ENCODE measurements at places on chromosomes 4 and X. TPM values are rescaled to one million over a fixed set of nuclear protein-coding genes. Genes with fewer than 3 reads are reported as not detected.

The PF4V1 gene
- total RNA-seq, result not detected

The CHRDL1 gene
- not detected for total RNA-seq

The SHROOM4 gene
- not detected for total RNA-seq

The POF1B gene
- total RNA-seq, result not detected

The NDP gene
- not detected for total RNA-seq

The NLGN3 gene
- total RNA-seq, result 1.6 TPM

The VEGFC gene
- total RNA-seq, result not detected

The PPP4R3C gene
- total RNA-seq, result not detected

The CLCN4 gene
- not detected for total RNA-seq

The SLC9B1 gene
- total RNA-seq, result not detected

The ERCC6L gene
- total RNA-seq, result 10.8 TPM

DNA sequence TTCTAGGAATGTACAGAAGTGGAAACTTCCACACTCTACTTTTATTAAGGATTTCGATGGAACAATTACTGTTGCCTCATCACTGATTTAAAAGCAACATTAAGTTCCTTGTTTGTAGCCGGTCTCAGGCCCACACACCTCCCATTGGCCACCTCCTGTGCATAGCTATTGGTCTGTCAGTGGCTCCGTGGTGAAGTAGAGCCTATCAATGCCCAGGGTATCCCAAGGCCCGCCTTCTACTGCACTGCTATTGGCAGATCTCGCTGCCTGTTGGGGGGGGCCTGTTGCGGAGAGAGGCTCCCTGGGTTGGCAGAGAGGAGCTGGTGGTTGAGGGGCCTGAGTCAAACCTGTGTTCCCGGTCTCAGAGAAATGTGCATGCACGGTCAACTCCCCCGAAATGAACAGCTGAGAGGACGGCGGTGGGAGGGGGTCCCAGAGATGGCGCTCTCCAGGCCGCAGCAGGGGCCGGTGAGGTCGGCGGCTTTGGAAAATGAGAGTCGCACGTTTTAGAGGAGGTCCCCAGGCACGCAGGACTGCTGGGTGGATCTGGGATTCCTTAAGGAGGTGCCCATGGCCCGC lies 4.9 kb upstream of the ARAF start:
- H3K36me3 ChIP-seq, result no peaks in the 10 kb centered on the region
- DNase-seq, result peak; percentile 89
- no peaks in the 10 kb centered on the region for H3K27me3 ChIP-seq
- H3K4me1 ChIP-seq, result peaks cover 8% of the 10 kb centered on the region
- peak overlapping the region; percentile 87 for H3K4me3 ChIP-seq

- H3K4me3 ChIP-seq, result no peak overlapping the region
- H3K4me1 ChIP-seq, result peaks cover 19% of the 10 kb centered on the region
- DNase-seq, result no peak
- H3K36me3 ChIP-seq, result peaks cover 7% of the 10 kb centered on the region
- H3K27me3 ChIP-seq, result peaks cover 34% of the 10 kb centered on the region
- H3K27ac ChIP-seq, result no peak overlapping the region
These were observed 21.7 kb upstream of the EGFL6 start for GRCh38 chrX:13547671-13548070.

DNA sequence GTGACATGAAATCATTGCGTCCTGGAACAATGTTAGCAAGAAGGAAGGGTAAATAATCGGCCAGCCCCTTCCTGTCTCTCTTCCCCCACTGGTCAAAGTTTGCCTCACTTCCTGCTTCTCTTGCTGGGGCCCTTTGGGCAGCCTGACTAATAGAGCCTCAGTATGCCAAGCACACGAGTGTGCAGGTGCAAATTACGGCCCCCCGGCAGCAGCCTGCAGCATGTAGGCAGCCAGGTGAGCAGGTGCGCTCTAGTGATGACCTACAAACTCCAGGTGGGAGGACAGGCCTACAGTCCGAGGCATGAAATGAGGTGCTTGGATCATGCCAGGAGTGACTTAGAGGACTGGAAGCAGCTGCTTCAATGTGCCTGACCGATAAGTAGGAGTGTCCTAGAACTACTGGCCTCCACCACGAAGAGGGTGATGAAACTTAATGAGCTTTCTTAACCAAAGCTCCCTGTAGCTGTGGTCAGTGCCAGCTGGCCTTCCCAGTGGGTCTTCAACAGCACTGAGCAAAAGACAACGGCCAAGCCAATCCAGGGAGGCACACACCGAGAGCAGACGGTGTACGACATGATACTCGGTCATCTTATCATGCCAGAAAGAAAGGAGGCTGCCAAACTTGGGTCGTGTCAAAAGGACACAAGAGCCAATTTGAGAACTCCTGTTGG lies 26.1 kb upstream of the FAT1 start:
- no peaks in the 10 kb centered on the region for H3K36me3 ChIP-seq
- DNase-seq, result no peak
- H3K4me1 ChIP-seq, result no peaks in the 10 kb centered on the region
- H3K4me3 ChIP-seq, result no peak overlapping the region
- H3K27ac ChIP-seq, result no peak overlapping the region

- no peaks in the 10 kb centered on the region for H3K4me1 ChIP-seq
- H3K4me3 ChIP-seq, result no peak overlapping the region
- no peak overlapping the region for H3K27ac ChIP-seq
- DNase-seq, result no peak
- no peaks in the 10 kb centered on the region for H3K27me3 ChIP-seq
These were observed 83.4 kb upstream of the INPP4B start for GRCh38 chr4:142929526-142929925.

DNA sequence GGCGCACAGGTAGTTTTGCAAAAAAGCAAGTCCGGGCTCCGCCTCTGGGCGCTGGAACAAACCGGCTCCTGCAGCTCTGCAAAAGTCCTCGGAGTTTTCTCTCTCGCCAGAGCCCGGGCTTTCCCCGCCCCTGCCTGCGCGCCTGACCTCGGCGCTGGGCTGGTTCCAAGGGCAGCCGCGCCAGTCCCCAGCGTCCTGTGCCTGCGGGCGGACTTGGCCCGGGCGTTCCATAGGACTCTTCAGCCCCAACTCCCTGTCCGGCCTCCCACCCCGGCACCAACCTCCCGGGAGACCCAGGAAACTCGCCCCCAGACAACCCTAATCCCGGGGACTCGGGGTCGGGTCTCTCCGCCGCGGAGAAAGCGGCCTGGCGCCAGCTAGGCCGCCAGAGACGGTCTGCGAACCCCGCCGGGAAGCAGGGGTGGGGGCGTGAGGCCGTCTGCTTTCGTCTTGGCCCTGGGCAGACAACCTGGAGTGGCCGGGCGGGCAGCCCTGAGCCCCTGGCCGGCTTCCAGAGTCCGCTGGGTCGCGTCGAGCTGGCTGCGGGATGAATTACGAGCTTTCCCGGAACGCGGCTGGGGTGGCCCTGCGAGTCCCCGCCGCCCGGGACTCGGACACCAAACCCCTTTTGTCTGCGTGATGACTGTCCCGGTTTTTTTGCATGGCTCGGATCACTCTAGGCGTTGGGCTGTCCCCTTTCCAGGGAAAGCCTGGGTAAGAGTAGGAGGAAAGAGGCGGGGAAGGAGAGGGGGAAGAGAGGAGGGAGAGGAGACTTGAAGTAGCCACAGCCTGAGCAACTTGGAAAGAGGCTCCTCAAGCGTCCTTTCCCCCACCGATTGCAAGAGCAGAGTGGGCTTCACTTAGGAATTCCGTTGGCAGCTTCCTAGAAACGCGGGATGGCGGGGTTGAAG lies 916 bp downstream of the MXRA5 start:
- H3K4me3 ChIP-seq, result no peak overlapping the region
- no peaks in the 10 kb centered on the region for H3K4me1 ChIP-seq
- DNase-seq, result no peak
- no peak overlapping the region for H3K27ac ChIP-seq
- no peaks in the 10 kb centered on the region for H3K36me3 ChIP-seq
- peaks cover 31% of the 10 kb centered on the region for H3K27me3 ChIP-seq

DNA sequence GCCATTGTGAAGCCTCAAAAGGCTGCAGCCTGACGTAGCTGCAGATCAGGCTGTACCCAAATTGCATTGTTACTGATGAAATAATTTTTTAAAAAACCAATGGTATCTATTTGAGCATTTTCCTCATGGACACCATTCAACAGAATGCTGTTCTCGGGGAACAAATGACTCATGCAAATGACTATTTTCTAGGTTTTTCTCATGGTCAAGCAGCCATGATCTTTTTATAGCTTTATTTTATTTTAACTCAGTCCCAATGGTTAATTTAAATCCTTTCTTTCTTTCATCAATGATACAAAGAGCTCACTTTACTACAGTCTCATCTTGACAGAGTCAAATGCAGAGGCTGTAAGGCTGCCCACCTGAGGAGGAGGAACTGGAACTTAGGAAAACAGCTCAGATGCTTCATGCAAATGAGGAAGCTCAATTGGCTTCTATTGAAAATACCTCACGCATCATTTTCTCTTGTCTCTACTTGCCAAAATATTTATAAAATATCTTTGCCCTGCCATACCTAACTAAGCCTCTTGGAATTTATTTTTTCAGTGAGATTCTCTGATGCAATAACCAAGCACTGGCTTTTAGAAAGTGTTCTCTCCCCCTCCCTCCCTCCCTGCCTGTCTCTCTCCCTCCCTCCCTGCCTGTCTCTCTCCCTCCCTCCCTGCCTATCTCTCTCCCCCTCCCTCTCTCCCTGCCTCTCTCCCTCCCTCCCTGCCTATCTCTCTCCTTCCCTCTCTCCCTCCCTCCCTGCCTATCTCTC lies 81.0 kb downstream of the SORBS2 start:
- peaks cover 14% of the 10 kb centered on the region for H3K27me3 ChIP-seq
- no peaks in the 10 kb centered on the region for H3K4me1 ChIP-seq
- H3K36me3 ChIP-seq, result no peaks in the 10 kb centered on the region
- no peak overlapping the region for H3K4me3 ChIP-seq

GRCh38 chr4:94870146-94870545 lies 112.4 kb downstream of the BMPR1B start:
- H3K4me1 ChIP-seq, result no peaks in the 10 kb centered on the region
- no peak for DNase-seq
- no peak overlapping the region for H3K4me3 ChIP-seq
- no peak overlapping the region for H3K27ac ChIP-seq
- H3K27me3 ChIP-seq, result no peaks in the 10 kb centered on the region

DNA sequence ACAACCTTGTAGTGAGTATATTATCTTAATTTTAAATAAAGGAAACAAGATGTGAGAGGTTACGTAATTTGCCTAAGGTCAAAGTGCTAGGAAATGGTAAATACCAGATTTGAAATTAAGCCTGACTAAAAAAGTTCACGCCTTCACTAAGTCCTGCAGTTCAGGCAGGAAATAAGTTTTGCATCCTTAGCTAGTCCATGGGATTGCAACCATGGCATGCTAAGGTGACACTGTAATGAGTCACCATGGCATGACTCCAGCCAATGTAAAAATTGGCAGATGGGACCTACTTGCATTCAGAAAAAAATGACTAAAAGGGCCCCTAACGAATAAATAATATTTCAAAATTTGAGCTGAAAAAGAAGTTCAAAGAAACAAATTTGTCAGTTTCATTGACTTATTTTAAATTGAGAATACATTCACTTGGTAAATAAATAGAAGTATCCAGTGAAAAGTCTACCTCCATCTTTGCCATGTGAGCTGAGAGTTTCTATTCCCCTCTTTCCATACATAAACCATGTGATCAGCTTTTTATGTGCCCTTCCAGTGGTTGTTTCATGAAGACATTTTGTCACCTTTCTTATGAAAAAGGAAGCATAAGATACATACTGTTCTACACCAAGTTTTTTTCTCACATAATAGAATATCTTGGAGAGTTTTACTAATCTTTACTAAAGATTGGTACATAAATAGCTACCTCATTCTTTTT lies 72.4 kb downstream of the ANKRD50 start:
- no peak overlapping the region for H3K4me3 ChIP-seq
- H3K27me3 ChIP-seq, result no peaks in the 10 kb centered on the region
- H3K4me1 ChIP-seq, result no peaks in the 10 kb centered on the region
- H3K36me3 ChIP-seq, result no peaks in the 10 kb centered on the region

DNA sequence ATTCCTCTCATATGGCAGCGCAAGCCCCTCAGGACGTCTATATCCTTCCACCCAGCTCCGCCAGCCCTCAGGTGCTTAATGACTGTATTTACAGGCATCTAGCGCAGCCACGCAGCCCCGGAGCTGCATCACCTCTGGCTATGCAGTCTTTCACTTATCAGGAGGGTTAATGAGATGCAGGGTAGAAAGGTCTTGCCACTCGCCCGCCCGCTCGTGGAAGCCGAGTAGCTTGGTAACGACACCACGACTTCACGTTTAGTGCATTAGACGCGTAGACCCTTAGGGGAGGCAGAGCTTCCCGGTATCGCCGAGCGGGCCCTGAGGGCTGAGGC lies 1.5 kb upstream of the SLC16A2 start:
- H3K4me3 ChIP-seq, result peak overlapping the region; percentile 72
- H3K36me3 ChIP-seq, result no peaks in the 10 kb centered on the region
- H3K4me1 ChIP-seq, result peaks cover 9% of the 10 kb centered on the region
- no peak overlapping the region for H3K27ac ChIP-seq

DNA sequence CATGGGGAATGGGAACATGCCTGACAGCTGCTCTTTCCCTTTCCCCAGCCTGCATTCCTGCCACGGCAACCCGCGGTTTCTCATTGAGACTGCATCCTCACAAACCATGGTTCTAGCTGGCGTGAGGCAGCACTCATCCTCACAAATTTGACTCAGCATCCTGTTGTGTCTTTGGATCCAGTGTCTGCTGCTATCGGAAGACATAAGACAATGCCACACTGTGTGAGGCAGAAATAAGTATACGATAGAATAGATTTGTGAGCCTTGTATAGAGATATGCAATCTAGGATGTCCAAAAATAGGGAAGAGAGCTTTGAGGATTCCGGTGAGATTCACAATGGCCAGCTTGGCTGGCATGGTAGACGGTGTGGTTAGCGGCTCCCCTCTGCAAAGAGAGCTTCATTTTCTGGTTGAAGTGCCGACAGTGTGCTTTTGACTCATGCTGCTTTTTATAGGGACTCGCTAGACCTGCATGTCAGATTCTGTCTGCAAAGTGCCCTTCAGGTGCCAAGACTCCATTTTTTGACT lies 161.3 kb upstream of the PSAPL1 start:
- no peak overlapping the region for H3K4me3 ChIP-seq
- no peak for DNase-seq
- peaks cover 9% of the 10 kb centered on the region for H3K27me3 ChIP-seq
- H3K36me3 ChIP-seq, result no peaks in the 10 kb centered on the region
- peaks cover 13% of the 10 kb centered on the region for H3K4me1 ChIP-seq

- DNase-seq, result peak; percentile 73
- peaks cover 40% of the 10 kb centered on the region for H3K4me1 ChIP-seq
- no peaks in the 10 kb centered on the region for H3K36me3 ChIP-seq
- H3K27ac ChIP-seq, result peak overlapping the region; percentile 36
These were observed 754 bp downstream of the MTMR1 start for GRCh38 chrX:150693725-150694574.
